Naive B cell (primary cell): ENCODE measurements at places on chromosomes 7 and 10.

- DNase-seq: peak; percentile 48
Measured at GRCh38 chr7:142626420-142627035, 122.7 kb upstream of the PRSS1 start.

DNA sequence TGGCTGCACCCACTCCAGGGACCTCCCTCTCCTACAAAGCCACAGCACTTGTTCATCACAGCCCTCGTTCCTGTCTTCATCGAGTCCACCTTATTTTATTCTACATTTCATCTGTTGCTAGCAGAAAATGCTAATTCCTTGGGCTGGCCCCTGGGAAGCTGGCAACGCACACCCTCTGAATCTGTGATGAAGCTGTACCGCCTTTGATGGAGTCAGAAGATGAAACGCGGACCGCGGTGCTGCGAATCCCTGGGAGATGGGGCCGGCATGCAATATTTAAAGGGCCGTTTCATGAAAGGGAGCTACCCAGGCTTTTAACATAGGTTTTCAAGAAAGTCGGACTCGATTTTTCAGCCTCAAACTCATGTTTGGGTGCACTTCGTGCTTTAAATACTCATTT is 88.5 kb downstream of the NPTX2 start:
- DNase-seq: no peak

DNA sequence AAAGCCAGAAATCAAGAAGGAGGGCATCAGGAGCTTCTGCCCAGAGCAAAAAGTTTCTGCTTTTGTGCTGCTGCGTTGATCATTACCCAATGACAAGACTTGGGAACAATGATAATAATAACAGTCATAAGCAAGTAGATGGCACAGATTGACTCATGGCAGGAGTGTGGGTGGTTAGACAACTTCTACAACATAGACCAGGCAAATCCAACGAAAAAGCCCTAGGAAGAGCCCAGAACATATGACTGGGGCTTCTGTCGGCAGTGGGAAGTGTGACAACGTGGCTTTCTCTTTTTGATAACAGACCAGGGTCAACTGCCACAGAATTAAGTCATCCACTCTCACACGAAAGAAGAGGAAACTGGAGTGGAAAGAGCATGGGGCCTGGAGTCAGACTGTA is 85.4 kb upstream of the TRIL start:
- DNase-seq: no peak

DNA sequence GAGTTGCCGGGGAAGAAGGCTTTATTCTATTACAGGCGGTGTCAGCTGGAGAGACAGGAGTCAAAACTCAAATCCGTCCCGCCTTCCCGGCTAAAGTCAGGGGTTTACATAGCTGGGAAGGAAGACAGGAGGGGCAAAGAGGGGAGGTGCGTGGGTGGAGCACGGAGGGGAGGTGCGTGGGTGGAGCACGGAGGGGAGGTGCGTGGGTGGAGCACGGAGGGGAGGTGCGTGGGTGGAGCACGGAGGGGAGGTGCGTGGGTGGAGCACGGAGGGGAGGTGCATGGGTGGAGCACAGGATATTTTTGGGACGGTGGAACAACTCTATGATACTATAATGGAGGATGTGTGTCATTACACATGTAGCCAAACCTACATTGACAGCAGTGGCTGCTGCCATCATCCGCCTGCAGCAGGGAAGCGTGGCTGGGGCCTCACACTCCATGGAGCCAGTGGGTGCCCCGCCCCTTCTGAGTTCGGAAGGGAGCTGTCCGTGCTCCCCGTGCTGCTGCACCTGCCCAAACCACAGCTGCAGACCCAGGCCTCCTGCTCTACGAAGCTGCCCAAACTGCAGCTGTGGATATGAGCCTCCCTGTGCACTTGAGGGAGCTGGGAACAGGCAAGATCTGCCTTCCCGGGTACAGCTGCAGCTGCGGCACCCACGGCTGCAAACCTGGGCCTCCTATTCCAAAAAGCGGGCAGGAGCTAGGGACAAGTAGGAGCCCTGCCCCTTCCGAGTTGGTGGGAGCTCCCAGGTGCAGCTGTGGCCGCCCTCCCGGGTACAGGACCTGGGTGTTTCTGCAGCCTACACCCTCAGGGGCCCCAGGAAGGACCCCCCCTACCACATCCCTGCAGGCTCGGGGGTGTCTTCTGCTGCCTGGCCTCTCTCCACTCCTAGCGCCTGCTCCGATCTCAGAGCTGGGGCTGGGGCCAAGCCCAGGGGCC is 119.4 kb downstream of the DYNC2I1 start:
- no peak for DNase-seq

DNA sequence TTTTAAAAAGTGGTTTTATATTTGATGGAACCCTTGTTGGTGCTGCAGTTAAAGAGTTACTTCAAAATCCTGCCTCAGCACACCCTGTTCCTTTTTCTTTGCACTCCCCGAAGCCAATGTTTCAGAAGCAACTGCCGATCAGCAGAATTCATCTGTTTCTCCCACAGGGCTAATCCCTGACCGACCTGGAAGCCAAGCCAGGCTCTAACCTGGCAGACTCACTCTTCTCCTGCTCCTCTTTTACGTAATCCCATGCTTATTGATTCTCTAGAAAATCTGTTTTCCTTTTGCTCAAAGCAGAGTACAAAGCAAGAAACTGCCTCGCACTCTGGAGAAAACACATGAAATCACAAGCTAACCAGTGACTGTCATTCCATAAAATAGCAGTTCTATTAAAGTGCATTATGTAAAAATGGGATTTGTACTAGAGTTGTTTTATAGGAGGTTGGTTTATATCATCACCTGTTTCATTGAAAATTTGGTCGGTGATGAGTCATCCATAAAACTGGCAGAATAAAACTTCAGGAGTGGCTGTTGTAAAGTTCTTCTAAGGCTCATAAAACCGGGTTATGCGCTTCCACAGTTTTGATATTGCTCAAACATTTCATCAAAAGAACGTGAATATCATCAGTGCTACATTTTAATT is 99.9 kb downstream of the CNTNAP2 start:
- no peak for DNase-seq

DNA sequence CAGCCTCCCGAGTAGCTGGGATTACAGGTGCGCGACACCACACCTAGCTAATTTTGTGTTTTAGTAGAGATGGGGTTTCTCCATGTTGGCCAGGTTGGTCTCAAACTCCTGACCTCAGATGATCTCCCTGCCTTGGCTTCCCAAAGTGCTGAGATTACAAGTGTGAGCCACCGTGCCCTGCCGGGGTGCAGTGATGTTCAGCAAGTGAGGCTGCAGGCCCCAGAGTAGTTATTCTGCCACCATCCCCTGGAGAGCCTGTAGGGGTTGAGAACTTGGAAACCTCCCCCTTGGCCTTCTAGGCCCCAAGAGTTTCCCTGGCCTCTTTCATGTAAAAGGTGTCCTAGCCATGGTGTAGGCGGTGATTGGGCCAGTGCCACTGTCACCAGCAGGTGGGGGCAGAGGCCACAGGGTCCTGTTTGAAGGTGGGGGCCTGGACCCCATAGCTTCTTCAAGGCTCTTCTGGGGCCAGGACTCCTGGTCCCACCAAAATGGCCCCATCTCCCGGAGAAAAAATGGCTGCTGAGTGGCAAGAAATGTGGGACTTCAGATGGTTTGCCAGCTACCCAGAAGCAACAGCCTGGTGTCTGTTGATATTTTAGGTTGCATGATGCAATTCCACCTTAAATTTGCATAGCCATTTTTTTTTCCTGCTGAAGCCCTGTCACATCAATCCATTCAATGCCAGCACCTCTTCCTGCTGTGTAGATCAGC is 25.5 kb upstream of the INMT start:
- no peak for DNase-seq
